ENCODE measurements at places on chromosomes 6 and 20.

DNA sequence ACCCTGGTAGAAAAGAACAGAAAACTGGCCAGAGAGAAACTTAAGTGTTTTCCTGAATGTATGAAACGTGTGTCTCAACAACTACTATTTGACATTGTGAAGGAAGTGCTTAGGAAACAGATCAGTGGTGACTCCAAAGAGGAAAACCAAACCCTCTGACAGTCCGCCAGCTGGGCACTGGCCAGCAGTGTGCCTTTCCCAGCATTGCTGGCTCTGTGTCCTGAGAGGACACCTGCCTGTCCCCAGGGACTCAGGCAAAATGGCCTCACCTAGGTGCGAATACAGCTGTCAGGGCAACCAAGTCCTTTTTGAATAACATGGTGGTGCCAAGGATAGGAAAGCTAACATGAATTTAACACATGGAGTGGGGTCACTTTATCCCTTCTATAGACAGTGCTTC lies 72.5 kb downstream of the NDUFAF5 start:
- DNase-seq, result no peak

DNA sequence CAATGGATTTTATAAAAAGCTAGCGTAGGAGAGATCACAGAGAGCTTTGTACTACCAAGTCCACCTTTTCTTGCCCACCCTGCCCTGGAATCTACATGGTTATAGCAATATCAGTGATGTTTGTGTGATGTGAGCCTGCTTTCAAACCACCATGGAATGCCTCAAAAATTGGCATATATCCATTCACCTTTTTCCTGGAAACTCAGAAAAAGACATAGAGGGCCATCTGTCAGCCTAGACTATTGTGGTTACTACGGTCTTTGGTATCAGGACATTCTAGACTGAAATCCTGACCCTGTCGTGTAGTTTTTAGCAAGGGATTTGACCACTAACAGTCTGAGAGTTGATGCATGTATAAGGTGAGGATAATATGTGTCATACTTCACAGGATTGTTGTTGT lies 239.6 kb downstream of the GRIK2 start:
- DNase-seq, result no peak

GRCh38 chr6:79072640-79073181 lies 5.3 kb downstream of the PHIP start:
- no peak for DNase-seq

- no peak for DNase-seq
Observed at GRCh38 chr6:134746140-134746539, 203.8 kb downstream of the ALDH8A1 start.

GRCh38 chr6:74611220-74611619 lies 594.6 kb downstream of the COL12A1 start:
- no peak for DNase-seq

DNA sequence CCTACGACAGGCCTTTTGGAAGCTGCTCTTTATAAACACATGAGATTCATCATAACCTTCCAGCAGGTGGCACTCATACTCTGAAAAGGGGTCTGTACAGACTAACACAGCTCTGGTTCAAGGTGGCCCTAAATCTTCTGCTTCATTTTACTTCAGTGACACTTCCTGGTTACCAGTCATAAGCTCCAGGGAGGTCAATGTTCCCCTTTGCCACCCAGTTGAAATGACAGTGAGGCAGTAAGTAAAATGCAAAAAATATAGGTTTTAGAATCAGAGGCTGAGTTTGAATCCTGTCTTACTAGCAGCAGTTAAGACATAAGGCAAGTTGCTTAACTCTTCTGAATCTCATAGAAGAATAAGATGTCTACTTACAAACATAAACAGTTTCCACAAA lies 132.8 kb downstream of the CDK19 start:
- peak; percentile 73 for DNase-seq

- no peak for DNase-seq
Observed at GRCh38 chr6:34343806-34344205, 48.7 kb downstream of the NUDT3 start.

DNA sequence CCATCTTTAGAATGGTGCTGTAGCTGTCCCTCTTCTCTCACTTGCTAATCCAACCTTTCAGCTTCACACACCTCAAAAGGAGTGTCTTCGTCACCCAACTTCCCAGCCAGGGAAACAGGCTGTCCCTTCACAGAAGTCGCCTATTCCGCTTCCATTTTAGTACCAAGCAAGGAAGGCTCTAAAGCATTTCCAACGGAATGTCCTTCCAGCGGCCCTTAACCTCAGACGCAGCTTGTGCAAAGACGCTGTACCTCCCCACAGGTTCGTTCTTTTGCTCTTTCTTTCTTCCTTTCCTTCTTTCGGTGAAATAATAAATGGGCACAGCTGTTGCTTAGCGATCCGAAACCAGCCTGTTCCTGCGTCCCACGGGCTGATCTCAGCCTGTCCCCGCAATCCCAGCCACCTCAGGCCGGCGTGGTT lies 1.5 kb downstream of the PTPRT start:
- DNase-seq, result no peak

DNA sequence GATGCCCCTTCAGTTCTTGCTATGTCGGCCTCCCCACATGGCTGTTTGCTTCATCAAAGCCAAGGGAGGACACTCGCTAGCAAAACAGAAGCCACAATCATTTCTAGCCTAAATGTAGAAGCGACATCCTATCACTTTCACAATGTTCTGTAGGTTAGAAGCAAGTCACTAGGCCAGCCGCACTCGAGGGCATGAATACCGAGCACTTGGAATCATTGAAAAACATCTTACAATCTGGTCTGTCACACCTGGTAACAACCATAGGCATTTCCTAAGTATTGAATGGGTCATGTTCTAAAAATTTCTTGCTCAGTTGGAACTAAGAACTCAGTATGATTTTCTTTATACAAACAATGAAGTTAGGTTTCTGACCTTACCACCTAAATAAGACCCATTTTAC lies 192.3 kb downstream of the AIG1 start:
- DNase-seq, result no peak

DNA sequence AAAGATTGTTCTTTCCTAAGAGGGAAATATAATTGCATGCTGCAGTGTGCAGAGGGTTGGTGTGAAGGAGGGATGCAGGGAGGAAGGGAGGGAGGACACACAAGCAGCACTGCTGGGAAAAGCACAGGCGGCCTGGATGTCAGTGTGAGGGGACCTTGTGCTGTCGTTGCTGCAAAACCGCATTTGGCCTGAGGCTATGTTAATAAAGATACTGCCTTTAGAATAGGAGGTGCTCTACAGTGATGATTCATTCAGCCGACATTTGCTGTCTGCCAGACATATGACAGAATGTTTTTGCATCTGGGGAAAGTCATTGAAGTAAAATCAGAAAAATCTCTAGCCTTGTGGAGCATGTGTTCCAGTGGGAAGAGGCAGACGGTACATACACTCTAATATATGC lies 50.5 kb upstream of the TRIM26 start:
- DNase-seq, result no peak

GRCh38 chr6:35213824-35214756 lies at the start of gene SCUBE3:
TSS of gene SCUBE3 (plus strand) at chr6:35213956. CDS start at chr6:35214419, 463 bp downstream.
- DNase-seq, result no peak

DNA sequence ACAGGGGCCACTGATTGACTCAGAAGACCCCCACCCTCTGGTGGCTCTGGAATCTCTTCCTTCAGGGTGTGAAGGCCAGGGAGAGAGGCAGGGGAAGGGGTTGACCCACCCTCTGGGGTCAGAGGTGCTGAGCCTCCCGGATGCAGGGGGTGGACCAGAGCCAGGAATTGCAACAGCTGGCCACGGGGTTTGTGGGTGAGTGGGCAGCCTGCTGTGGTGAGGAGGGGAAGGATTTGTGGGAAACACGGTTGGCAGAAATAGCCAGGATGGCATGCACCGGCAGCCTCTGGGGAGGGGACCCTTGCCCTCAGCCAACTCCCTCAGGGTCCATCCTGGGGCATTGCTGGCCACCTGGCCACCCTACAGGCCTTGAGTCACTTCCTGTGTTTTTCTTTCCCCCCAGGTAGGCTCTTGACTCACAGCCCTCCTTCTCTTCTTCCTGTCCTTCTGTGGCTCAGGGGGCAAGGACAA lies 92.8 kb downstream of the MRPL14 start:
- DNase-seq, result no peak

- no peak for DNase-seq
Observed at GRCh38 chr20:22338140-22338708, 246.1 kb downstream of the FOXA2 start.

DNA sequence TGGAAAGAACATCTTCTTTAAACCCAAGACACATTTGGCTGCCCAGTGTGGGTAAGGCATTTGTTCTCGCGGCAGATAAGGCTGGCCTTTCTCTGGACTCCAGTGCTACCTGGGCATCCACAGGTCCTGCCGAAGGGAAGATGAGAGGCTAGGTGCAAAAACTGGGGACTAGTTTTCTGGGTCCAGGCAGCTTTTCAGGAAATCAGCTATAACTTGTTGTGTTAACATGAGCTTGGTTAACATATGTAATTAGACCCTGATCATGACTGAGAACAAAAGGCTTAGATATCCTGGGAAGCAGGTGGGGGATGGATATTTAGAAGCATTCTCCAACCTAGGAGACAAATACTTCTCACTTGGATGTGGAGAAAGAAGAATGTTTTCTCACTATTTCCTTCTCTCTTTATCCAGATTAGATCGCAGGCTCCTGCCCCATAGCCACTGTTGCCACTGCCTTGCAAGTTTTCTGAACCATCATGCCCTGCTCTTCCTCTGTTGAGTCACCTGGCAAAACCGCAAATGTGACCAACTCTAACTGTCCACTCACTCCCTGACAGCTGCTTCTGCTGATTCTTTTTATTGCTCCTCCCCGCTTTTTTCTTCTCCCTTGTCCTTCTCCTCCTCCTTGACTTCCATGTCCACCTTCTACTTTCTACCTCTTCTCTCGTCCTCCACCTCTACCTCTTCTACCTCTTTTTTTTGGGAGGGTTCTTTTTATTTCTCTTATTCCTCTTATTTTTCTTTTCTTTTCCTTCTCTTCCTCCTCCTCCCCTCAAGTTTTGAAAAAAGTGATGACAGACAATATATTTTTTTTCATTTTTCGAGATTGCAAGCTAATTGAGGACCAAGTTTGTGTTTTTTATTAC lies 258.1 kb downstream of the UTRN start:
- DNase-seq, result no peak

DNA sequence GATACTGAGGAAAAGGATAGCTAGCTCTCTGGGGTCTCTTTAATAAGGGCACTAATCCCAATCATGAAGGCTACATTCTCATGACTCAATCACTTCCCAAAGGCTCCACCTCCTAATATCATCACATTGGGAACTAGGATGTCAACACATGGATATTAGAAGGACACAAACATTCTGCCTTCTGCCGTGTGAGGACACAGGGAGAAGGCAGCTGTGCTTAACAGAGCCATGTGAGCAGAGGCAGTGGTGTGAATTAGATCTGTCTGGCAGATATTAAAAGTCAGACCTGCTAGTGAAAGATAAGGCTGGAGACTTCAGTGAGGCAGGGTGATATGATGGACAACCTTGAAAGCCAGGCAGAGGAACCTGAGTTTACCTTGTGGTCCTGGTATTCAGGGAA lies 341.9 kb downstream of the ARHGAP18 start:
- DNase-seq, result no peak

- DNase-seq, result no peak
Observed at GRCh38 chr20:45069261-45069660, 31.7 kb downstream of the KCNS1 start.

- no peak for DNase-seq
Observed at GRCh38 chr6:128521282-128521632, 858 bp upstream of the PTPRK start.

DNA sequence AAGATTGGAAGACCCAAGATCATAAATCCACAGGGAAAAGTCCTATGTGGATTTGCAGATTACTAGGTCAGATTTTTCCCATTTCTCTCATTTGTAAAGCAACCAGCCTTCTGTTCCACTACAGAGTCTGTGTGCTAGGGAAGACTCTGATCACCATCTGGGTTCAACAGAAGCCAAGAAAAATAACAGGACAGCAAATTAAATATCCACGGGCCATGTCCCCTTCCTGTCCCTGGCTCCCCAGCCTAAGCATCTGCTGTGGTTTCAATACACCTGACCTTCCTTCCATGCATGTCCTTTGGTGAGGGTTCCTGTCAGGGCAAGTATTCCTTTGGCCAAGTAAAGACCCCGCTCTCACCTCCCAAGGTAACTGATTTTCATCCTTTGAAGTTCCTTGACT lies 558.8 kb downstream of the KIF16B start:
- no peak for DNase-seq

DNA sequence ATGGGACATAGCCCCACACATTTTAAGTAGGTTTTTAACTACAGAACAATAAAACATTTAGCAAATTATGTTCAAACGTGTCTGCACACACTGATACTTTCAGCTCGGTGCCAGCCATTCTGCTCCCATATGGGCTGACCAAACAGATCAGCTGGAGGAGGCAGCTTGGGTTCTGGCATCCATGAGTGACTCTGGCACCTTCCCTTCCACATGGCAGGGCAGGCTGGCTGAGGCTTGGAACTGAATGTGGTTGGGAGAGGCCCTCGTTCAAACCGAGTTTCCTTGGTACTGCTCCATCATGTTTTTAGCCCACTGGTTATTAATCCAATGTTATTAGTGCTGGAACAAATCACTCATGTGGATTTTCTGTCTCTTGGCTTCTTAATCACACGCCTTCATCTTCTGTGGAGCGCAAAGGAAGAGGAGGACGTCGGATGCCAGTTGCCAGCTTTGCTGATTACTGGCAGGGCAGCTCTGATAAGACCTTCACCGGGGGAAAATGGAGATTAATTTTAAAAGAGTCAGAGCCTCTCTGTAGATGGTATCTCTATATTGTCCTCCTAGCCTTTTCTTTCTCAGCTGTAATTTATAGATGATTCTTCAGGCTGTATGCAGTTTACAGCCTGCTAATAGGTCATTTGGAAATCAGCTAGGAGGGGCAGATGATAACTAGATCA lies 93.1 kb upstream of the TIAM2 start:
- no peak for DNase-seq
